Skin of body (tissue), 3 donors: ENCODE measurements at places on chromosomes 3 and 15. TPM values are rescaled to one million over a fixed set of nuclear protein-coding genes. Genes with fewer than 3 reads are reported as not detected.

CLDN16 gene
- total RNA-seq: 0.69 TPM

SNTN gene
- total RNA-seq: not detected

GOLGA6L9 gene
- total RNA-seq: 3.7 TPM

GRCh38 chr15:51087513-51087912 lies 7.2 kb downstream of the TNFAIP8L3 start:
- DNase-seq: no peak

- DNase-seq: no peak
Measured at GRCh38 chr3:184498986-184499606, 62.5 kb upstream of the EPHB3 start.

DNA sequence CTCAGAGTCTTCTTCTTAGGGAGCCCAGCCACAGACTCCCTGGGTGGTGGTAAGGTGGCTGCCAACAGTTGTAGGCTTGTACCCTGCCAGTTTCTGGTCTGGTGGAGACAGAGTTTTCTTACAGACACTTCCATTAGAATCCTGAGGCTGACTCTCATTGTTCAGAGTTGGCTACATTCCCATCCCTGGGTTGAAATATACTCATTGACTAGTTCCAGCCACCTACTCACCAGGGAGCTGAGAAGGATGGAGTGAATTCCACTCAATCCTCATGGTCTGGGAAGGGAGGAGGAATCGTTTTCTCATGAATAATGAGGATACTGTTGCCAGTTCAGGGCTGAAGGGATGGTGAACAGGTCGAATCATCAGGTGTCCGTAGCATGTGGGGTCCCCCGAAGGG lies 226.5 kb upstream of the PROK2 start:
- DNase-seq: no peak

- DNase-seq: no peak
Measured at GRCh38 chr15:90142216-90143165, 40.2 kb upstream of the IDH2 start.

- no peak for DNase-seq
Measured at GRCh38 chr15:60215225-60215963, 182.4 kb downstream of the ANXA2 start.

DNA sequence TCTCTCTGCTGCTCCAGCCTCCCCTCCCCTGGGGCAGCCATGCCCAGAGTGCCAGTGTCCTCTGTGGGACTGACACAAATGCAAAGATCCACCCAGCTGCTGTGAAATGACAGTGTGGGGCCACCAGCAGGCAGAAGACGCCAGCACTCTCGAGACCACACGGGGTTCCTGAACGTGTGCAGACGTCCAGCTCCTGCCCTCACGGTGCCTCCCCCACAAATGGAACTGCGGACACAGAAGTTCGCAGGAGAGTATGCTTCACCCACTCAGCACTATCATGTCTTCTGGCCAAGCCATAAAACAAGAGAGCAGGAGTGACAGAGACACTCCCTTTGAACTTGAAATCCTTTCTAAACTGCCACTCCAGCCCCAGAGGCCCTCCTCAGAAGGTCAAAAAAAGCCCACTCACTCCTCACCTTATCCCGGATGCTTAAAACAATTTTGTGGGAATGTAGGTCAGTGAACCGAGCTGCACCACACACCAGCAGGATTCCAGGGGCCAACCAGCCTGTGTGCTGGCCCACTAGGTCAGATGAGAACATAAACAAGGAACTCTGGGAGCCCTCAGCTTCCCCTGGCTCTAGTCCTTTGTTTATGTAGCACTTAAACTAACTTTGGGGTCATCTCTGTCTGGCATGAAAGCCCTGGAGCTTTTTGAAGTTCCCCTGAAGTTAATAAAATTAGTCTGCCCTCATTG lies 112.6 kb downstream of the DNAJB8 start:
- no peak for DNase-seq
